ENCODE measurements at places on chromosomes 3 and 15. TPM values are rescaled to one million over a fixed set of nuclear protein-coding genes. Genes with fewer than 3 reads are reported as not detected.

NR1I2 gene
- not detected for total RNA-seq

INSYN1 gene
- 2.7 TPM for total RNA-seq

SEMA7A gene
- total RNA-seq, result 1.1 TPM

LIPC gene
- not detected for total RNA-seq

PEAK1 gene
- 5.3 TPM for total RNA-seq

Data from A549 treated with dexamethasone at 1 μM for 4 hours (cell line).